ENCODE measurements at places on chromosomes 4 and X. TPM values are rescaled to one million over a fixed set of nuclear protein-coding genes. Genes with fewer than 3 reads are reported as not detected.

IL21 gene
- not detected for polyA plus RNA-seq

GRCh38 chr4:7867701-7868435, 71.8 kb downstream of the AFAP1 start:
- no peak for DNase-seq

GRCh38 chr4:71259280-71259679, 79.5 kb upstream of the SLC4A4 start:
- DNase-seq, result no peak

DNA sequence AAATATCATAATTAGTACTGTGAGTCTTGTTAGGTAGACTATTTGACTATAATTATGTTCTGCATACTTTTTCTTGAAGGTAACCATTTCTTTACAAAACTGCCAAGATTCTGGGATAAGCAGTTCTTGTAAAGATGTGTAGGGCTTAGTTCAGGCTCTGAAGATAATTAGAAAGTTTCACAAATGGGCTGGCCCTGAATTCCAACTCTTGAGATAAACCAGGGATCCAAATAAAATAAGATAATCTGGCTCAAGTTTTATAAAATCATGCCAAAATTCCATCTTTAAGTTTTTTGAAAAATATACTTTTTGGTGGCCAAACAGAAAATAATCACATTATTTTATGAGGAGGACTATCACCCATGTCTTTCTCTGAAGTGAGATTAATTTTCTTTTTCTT, 35.5 kb upstream of the GLRB start:
- no peak for DNase-seq

- no peak for DNase-seq
Observed at GRCh38 chr4:107490116-107490515, 229.9 kb downstream of the PAPSS1 start.

DNA sequence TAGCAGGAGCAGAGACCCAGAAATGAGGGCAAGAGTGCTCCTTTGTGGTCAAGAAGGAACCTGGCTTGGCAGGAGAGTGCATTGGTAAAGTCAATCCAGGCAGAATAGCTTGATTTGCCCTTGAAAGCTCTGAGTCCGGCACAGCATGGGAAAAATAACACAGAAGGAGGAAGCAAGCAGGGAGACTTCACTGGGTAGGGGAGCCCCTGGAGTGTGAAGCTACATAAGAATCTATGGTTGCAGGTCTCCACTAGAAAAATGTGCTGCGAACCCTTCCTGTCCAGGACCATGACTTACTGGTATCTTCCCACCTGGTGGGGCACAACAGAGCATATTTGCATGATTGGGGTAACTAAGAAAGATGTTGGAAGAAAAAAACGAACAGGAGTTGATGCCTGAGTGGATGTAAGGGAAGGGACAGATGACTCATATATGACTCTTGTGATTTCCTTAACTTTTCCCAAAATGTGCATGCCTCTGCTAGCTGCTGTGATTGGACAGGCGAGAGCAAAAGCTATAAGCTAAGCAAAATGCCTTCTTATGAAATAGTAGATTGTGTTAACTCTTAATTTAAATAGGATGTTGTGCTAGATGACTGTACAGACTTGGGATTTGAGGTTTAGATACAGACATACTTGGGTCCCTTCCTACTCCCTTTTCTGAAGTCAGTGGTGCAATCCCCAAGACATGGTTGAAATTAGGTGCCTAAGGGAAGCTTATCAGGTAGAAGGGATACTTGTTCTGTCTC, 3.3 kb downstream of the IL13RA1 start:
- DNase-seq, result no peak

GRCh38 chrX:134443020-134443419, 16.9 kb upstream of the HPRT1 start:
- DNase-seq, result no peak

DNA sequence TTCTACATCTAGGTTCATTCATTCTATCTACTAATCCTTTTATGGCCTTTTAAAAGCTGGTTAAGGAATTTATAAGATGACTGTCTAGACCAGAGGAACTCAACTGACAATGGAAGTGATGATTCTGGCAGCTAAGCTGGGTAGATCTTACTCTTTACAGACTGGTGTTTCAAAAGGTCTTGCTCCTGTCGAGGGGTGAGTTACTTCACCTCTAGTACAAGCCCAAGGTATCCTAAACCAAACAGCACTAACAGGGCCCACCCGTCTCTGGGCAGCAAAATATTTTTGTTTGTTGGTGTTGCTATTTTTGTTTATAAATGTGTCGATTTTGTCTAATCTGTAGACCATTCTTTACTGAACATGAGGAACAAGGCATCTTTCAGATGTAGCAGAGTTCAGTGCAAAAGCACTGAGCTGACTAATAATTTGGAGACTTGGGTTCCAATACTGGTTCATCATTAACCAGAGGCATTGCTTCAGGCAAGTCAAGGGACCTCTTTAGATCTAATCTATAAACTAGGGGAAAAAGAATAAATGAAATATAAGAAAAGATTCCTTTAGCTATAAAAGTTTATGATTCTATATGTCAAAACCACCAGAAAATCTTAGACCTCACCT, 90.3 kb upstream of the FRG1 start:
- DNase-seq, result no peak

EXOC1L gene
- polyA plus RNA-seq, result not detected

ADH7 gene
- not detected for polyA plus RNA-seq

DNA sequence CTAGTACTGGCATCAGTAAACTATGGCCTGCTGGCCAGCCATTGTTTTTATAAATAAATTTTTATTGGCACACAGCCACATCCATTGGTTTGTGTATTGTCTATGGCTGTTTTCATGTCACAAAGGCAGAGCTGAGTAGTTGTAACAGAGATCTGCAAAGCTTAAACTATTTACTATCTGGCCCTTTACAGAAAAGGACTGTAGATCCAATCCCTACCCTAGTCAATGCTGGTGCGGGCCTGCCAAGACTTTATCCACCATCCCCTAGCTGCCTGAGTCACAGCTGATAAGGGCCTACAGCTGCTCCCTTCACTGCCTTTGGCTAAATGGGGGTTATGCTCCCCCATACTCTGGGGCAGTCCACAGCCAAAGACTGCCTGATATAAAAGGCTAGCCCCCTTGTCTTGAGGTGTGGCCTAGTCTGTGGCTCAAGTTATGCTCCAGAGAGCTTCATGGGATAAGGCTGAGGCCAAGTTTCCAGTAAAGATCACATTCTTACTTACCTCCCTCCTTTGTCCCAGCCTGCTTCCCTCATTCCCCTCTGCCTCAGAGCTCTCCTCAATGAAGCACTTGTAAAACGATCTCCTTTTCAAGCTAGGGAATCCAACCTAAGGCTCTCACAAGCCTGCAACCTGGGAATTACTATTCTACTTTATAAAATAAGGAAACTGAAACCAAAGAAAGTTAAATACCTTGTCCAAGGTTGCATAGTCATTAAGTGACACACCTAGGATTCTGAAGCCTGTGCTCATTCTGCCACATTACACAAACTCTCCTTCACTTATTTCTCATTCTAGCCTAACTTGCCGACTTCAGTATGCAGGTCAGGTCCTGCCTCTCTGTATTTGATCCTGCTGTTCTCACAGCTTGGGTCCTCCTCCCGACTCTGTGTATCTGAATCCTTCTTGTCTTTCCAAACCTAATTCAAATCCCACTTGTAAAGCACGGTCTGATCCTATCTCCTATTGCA, 20.7 kb downstream of the ACE2 start:
- no peak for DNase-seq

- DNase-seq, result no peak
Observed at GRCh38 chrX:106014119-106014775, 24.3 kb downstream of the SERPINA7 start.

GRCh38 chr4:27119239-27119638, 258.6 kb downstream of the STIM2 start:
- DNase-seq, result no peak

FMR1NB gene
- 0.20 TPM for polyA plus RNA-seq

IL2RG gene
- 0.88 TPM for polyA plus RNA-seq

GRCh38 chr4:2831611-2832308, 11.9 kb upstream of the ADD1 start:
- no peak for DNase-seq

SSX7 gene
- not detected for polyA plus RNA-seq

ADGRG2 gene
- polyA plus RNA-seq, result 14.6 TPM

GRCh38 chr4:106019771-106020170, 124.5 kb downstream of the NPNT start:
- no peak for DNase-seq

GRCh38 chr4:42133006-42133405, 19.4 kb downstream of the BEND4 start:
- DNase-seq, result no peak

DNA sequence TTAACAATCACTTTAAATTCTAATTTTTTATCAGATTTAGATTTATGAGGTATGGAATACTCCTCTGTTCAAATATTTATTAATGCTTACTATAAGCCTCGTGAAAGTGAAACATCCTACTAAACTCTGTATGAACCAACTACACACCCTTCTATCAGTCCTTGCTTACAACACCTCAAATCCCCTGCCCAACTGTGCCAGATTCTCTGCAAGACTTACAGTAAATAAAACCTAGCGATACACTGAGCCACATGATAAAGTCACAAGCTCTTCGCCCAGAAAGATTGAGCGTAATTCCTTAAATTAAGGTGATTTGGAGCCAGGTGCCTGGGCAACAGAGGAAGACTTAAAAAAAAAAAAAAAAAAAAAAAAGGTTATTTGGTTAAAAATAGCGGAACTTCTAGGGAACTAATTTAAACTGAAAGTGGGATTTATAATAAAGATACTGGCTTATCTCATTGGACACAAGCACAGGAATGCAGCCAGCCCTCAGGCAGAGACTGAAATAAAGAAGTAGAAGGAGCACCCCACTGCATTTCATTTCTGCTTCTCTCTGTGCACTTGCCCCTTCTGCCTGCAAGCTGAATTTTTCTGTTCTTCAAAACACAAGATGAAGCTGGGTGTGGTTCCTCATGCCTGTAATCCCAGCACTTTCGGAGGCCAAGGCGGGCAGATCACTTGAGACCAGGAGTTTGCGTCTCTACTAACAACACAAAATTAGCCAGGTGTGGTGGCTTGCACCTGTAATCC, 17.5 kb upstream of the C4orf36 start:
- no peak for DNase-seq

DNA sequence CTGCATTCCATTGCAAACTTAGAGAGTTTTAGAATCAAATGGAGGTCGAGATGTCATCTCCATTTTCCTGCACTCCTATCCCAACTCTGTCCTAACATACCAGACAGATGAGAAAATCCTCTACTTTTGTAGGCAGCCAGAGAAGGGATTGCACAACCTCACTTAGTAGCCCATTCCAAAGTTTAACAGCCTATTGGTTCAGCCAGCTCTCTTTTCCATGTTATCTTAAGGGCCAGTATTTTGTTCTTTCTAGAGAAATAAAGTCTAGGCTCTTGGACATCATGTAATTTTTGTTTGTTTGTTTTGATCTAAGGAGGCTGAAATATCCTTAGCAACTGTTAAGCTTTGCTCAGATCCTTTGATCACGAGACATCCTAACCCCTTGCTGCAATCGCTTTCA, 173.0 kb downstream of the COX18 start:
- DNase-seq, result no peak

DNA sequence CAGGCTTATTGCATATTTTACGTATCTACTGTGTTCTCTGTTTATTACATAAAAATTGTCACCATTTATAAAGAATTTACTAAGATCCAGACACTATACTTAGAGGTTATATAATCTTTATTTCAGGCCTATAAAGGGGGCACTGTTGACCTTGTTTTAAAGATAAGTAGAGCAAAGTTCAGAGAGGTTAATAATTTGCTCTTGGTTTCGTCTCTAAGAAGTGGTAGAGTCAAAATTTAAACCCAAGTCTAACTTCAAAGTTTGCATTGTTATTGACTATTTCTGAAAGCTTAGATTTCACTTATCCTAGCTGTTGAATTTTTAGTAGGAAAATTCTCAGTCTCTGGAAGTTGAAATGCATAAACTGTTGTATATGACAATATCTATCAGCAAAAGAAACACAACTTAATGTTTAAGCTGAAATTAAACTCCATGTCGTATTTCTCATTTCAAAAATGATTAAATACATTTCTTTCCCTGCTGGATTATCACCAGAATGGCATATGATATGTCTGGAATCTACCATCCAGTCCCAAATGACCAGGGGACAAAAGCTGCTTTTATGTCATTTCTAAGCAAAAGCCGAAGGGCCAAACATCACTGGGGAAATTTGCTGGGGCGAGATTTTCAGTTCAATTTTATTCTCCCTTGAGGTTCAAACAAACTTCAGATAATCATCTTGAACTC, 138.4 kb downstream of the SLC7A11 start:
- DNase-seq, result no peak

EDA gene
- polyA plus RNA-seq, result 7.1 TPM

HERC6 gene
- polyA plus RNA-seq, result 9.5 TPM

GRCh38 chrX:71144651-71145050, at the start of gene NLGN3:
Gene NLGN3, plus strand, starts transcription at chrX:71144841. Its CDS starts 2,909 bp downstream, at chrX:71147750.
- no peak for DNase-seq

- no peak for DNase-seq
Observed at GRCh38 chrX:138034136-138034535, 468.2 kb downstream of the ZIC3 start.

DNA sequence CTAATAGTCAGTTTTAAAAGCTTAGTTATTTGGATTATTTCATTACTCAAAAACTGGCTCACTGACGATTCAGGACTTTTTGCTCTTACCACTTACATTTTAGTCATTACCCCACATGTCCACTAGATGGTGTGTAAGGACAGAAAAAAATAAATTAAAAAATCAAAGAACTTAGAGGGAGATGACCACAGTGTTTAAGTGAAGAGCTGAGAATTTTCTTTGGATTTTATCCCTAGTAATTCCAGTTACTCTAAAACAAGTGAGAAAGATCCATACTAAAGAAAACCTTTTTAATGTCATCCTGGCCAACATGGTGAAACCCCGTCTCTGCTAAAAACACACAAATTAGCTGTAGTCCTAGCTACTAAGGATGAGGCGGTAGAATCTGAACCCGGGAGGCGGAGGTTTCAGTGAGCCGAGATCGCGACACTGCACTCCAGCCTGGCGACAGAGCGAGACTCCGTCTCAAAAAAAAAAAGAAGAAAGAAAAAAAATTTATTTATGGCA, 26.4 kb upstream of the TMPRSS11B start:
- DNase-seq, result peak; percentile 37

DNA sequence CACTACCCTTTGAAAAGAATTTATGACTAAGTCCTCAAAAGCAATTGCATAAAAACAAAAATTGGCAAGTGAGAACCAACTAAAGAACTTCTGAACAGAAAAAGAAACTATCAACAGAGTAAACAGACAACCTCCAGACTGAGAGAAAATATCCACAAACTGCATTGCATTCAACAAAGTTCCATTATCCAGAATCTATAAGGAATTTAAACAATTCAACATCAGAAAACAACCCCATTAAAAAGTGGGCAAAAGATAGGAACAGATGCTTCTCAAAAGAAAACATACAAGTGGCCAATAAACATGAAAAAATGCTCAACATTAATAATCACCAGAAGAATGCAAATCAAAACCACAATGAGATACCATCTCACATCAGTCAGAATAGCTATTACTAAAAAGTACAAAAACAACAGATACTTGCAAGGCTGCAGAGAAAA, 130.2 kb downstream of the GASK1B start:
- DNase-seq, result no peak

- no peak for DNase-seq
Observed at GRCh38 chr4:45992728-45993127, 131.1 kb downstream of the GABRG1 start.

HEPH gene
- polyA plus RNA-seq, result 64.4 TPM
